ENCODE measurements at places on chromosomes 2 and 18. TPM values are rescaled to one million over a fixed set of nuclear protein-coding genes. Genes with fewer than 3 reads are reported as not detected.

Gene ZNF521
- total RNA-seq: 67.5 TPM

- H3K27me3 ChIP-seq: no peaks in the 10 kb centered on the region
- no peak overlapping the region for H3K4me3 ChIP-seq
- no peak for DNase-seq
- H3K4me1 ChIP-seq: peaks cover 5% of the 10 kb centered on the region
- no peaks in the 10 kb centered on the region for H3K36me3 ChIP-seq
Observed at GRCh38 chr18:48778344-48779011, 172.3 kb downstream of the SMAD7 start.

DNA sequence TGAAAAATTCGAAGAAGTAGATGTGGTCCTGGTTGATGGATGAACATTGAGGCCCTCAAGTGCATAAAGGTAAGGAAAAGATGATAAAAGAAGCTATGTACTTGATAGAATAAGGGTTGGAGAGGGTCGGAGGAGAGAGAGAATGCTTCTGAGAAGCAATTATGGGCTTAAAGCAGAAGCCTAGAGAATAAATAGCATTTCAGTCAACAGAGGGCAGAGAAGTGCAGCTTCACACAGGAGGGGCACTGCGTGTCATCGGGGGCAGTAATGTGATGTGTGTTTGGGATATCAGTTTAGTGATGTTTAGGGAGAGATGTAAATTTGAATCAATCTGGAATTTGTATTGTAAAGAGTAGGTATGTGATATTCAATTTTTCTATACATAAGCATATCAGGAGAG lies 334.5 kb downstream of the PIK3C3 start:
- H3K27me3 ChIP-seq: no peaks in the 10 kb centered on the region
- H3K36me3 ChIP-seq: no peaks in the 10 kb centered on the region
- H3K4me3 ChIP-seq: no peak overlapping the region
- H3K27ac ChIP-seq: no peak overlapping the region

- H3K27ac ChIP-seq: peak overlapping the region; percentile 53
- H3K36me3 ChIP-seq: no peaks in the 10 kb centered on the region
- no peak for DNase-seq
- no peak overlapping the region for H3K4me3 ChIP-seq
Observed at GRCh38 chr2:216217904-216218260, 108.7 kb downstream of the XRCC5 start.

DNA sequence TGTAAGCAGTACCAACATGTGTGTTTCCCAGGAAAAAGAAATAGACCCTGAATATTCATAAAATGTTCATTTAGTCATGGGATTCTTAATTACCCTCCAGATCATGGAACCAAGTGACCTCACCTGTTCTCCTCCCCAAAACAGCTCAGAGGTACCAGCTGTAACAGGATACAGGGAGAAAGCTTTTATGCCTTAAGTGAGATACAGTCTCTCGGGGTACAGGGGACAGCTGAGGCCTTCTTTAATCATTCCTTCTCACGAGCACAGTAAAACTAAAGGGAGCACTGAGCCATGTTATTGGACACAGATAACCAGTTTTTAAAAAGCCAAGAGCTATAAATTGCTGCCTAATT lies 16.6 kb downstream of the EPHA4 start:
- peak overlapping the region; percentile 8 for H3K27ac ChIP-seq
- DNase-seq: no peak
- H3K4me1 ChIP-seq: no peaks in the 10 kb centered on the region
- no peaks in the 10 kb centered on the region for H3K36me3 ChIP-seq
- H3K27me3 ChIP-seq: no peaks in the 10 kb centered on the region

DNA sequence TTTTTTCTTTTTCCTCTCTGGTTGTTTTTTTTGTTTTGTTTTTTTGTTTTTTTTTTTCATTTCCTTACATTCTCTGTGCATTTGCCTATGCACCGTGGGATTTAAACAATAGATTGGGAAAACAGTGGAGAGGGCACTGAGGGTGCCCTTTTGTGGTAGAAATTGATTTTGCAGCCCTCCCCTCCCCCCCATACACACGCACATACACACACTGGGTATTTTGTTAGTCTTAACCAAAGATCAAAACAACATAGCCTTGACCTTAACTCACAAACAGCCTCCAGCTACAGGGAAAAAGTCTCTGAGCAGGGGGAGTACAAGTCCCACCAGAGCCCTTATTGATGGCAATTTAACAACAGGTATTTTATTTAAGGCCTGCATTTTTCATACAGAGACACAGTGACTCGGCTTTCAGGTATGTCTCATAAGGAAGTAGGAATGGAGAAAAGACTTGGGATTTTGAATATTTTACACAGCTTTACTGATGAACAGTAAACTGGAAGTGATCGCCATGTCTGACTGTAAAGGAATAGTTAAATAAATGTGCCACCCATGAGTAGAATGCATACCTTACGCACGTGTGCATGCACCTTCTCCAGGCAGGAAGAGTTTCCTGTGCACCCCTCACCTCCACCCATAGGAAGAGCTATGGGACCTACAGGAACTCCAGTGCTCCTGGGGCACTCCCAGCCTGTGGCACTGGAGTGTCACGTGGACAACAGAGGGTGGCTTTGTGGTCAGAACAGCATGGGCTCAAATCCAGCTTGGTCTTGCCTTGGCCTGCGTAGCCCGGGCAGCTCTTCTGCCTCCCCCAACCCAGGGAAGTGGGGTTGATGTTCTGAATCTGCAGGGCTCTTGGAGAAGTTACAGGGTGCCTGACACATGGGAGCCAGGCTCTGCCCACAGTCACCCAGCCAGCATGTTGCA lies 266.4 kb downstream of the ANAPC1 start:
- peak overlapping the region; percentile 32 for H3K27ac ChIP-seq
- no peaks in the 10 kb centered on the region for H3K4me1 ChIP-seq
- H3K27me3 ChIP-seq: no peaks in the 10 kb centered on the region
- no peak for DNase-seq
- H3K4me3 ChIP-seq: no peak overlapping the region

DNA sequence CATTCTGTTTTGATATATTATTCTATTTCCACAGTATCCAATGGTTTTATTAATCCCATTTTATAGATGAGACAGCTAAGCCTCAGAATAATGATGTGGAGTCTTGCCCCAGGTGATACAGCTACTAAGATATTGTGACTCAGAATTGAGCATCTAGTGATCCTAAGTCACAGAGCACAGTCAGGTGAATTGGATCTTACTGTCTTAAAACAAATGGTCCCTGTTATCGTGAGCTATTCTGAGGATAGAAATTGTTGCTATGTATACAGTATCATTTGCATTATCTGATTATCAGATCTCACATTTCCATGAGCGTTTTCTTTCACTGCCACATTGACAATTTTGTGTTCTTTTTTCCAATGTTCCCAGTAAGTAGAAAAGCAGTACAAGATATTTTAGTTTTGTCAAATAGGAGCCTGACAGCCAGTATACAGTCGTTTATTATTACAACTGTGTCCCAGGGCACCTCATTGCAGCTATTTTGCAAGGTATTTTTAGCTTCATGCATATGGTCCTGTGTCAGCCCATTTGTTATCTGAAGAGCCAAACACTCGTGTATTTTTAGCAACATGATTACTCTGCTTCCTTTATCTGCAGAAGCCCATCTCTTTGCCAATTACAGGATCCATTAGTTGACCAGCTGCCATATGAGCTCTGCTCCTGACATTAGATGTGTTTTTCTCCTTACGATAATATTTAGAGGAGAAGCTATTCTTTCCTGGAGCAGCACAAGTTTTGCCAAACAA lies 25.1 kb upstream of the SGPP2 start:
- H3K27me3 ChIP-seq: no peaks in the 10 kb centered on the region
- H3K4me1 ChIP-seq: no peaks in the 10 kb centered on the region
- no peak overlapping the region for H3K4me3 ChIP-seq
- no peaks in the 10 kb centered on the region for H3K36me3 ChIP-seq

GRCh38 chr2:85770786-85771409 lies 17.1 kb downstream of the ATOH8 start:
- no peaks in the 10 kb centered on the region for H3K27me3 ChIP-seq
- H3K27ac ChIP-seq: no peak overlapping the region
- no peak overlapping the region for H3K4me3 ChIP-seq
- H3K4me1 ChIP-seq: peaks cover 11% of the 10 kb centered on the region
- no peak for DNase-seq
- no peaks in the 10 kb centered on the region for H3K36me3 ChIP-seq

DNA sequence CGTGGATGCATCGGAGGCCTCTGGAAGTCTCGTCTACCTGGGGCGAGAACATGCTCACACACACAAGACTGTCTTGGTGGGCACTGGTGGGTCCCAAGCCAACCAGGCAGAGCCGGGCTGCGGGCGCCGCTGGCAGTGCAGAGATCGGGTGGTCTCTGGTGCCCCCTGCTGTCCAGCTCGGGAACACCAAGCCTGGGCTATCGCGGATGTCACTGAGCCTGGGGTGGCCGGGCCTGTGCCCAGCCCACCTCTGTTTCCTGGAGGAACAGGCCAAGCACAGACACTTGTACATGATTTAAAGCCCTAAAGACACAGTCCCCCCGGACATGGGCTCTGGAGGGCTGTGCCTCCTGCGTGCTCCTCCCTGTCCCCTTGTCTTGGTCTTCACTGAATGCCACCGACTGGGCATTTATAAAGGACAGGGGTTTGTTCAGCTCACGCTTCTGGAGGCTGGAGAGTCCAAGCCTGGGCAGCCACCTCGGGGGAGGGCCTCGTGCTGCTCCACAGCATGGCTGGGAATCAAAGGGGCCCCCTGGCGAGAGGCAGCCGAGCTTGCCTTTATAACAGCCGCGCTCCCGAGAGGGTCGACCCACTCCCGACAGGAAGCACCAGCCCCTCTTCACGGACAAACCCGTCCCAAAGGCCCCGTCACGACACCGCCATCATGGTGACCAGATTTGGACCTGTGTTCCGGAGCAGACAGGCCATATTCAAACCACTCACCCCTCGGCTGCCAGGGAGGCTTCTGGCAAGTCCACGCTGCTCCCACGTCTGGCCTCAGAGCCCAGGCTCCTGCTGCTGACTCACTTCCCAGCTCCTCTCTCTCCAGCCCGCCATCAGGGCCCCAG lies 3.6 kb upstream of the OTOS start:
- H3K27me3 ChIP-seq: peaks cover 2% of the 10 kb centered on the region
- peak; percentile 70 for DNase-seq
- no peaks in the 10 kb centered on the region for H3K4me1 ChIP-seq

GRCh38 chr2:55225481-55226020 lies 6.5 kb downstream of the CLHC1 start:
- H3K27me3 ChIP-seq: no peaks in the 10 kb centered on the region
- peak overlapping the region; percentile 10 for H3K27ac ChIP-seq
- no peaks in the 10 kb centered on the region for H3K4me1 ChIP-seq
- no peak for DNase-seq
- no peaks in the 10 kb centered on the region for H3K36me3 ChIP-seq

DNA sequence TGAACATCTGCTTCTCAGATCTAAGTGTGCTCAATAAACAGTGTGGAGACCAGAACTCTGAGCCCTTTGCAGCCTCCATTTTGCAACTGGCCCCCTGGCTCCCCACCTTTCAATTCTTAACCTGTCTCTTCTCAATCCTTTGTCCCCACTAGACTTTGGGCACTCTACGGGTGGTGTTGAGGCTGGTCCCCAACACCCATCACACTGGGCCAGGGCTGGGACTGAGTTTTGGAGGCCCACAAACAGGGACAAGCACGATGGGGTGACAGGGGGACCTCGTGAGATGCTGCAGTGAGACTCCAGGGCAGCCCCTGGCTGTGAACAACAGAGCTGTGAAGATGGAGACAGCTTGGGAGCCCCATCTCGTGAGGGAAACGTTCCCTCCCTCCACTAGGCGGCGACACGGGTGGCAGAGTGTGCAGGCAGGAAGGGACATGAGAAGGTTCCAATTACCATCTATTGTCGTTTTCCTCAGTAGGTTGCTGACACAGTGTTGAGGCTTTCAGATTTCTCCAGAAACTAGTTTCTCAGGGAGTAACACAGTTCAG lies 1.2 kb downstream of the ANKMY1 start:
- peak overlapping the region; percentile 46 for H3K4me3 ChIP-seq
- H3K27me3 ChIP-seq: no peaks in the 10 kb centered on the region
- DNase-seq: peak; percentile 50
- no peak overlapping the region for H3K27ac ChIP-seq
- H3K36me3 ChIP-seq: no peaks in the 10 kb centered on the region

DNA sequence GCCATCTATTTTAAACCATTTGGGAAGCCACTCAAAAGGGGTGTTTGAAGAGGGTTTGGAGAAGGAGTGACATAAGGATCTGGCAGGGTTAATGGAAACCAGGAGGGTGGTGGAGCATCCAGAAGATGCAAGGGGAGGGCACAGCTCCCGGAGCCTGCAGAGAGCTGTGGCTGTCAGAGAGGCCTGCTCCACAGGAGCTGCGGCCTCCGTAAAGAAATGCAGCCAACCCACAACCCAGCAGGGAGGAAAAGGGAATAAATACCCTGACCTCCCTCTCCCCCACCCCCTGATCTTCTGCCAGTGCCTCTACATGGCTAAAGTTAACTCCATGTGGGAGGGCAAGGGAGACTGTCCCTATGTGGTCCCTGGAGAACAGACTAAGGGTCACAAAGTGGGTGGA lies 567.1 kb upstream of the POU3F3 start:
- no peaks in the 10 kb centered on the region for H3K27me3 ChIP-seq
- no peaks in the 10 kb centered on the region for H3K36me3 ChIP-seq
- H3K4me1 ChIP-seq: no peaks in the 10 kb centered on the region
- H3K4me3 ChIP-seq: no peak overlapping the region
- no peak for DNase-seq
- H3K27ac ChIP-seq: no peak overlapping the region

GRCh38 chr2:217905395-217905794 lies 97.4 kb downstream of the TNS1 start:
- peaks cover 64% of the 10 kb centered on the region for H3K4me1 ChIP-seq
- DNase-seq: peak; percentile 66
- no peaks in the 10 kb centered on the region for H3K36me3 ChIP-seq
- peak overlapping the region; percentile 90 for H3K27ac ChIP-seq
- peak overlapping the region; percentile 22 for H3K4me3 ChIP-seq

- no peak for DNase-seq
- no peaks in the 10 kb centered on the region for H3K36me3 ChIP-seq
Observed at GRCh38 chr2:130834091-130834930, 2.4 kb upstream of the ARHGEF4 start.

DNA sequence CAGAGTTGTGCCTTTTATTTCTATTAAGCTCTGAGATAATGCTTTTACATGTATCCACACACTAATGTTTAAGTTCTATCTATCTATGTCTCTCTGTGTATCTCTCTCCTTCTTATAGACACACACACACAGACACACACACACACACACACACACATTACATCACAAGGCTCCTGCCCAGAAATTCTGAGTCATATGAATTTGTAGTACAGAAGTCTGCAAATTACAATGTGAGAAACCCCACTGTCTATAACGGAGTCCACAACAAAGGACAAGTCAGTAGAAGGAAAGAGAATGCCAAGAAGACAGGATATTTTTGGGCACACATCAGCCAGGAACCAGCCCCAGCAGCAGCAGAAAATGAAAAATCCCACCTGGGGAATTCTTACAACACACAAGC lies 142.4 kb downstream of the EN1 start:
- no peak overlapping the region for H3K27ac ChIP-seq
- no peaks in the 10 kb centered on the region for H3K27me3 ChIP-seq
- no peak for DNase-seq
- no peaks in the 10 kb centered on the region for H3K36me3 ChIP-seq
- H3K4me1 ChIP-seq: no peaks in the 10 kb centered on the region

- no peak overlapping the region for H3K27ac ChIP-seq
- H3K4me3 ChIP-seq: no peak overlapping the region
- no peak for DNase-seq
- no peaks in the 10 kb centered on the region for H3K4me1 ChIP-seq
Observed at GRCh38 chr2:239247401-239248245, 153.2 kb downstream of the HDAC4 start.

- H3K27ac ChIP-seq: no peak overlapping the region
- no peak overlapping the region for H3K4me3 ChIP-seq
- H3K27me3 ChIP-seq: no peaks in the 10 kb centered on the region
- no peaks in the 10 kb centered on the region for H3K36me3 ChIP-seq
Observed at GRCh38 chr18:13872932-13873331, 42.4 kb downstream of the MC2R start.

- no peaks in the 10 kb centered on the region for H3K36me3 ChIP-seq
- no peaks in the 10 kb centered on the region for H3K4me1 ChIP-seq
- H3K27me3 ChIP-seq: no peaks in the 10 kb centered on the region
- H3K4me3 ChIP-seq: no peak overlapping the region
Observed at GRCh38 chr2:189982780-189983394, 79.6 kb downstream of the MSTN start.
